ENCODE measurements at places on chromosomes 3 and 15.

GRCh38 chr3:121748680-121749275 lies 763 bp downstream of the GOLGB1 start:
- DNase-seq, result no peak

- no peak for DNase-seq
These were observed 114.5 kb downstream of the SUCNR1 start for GRCh38 chr3:151987893-151988292.

DNA sequence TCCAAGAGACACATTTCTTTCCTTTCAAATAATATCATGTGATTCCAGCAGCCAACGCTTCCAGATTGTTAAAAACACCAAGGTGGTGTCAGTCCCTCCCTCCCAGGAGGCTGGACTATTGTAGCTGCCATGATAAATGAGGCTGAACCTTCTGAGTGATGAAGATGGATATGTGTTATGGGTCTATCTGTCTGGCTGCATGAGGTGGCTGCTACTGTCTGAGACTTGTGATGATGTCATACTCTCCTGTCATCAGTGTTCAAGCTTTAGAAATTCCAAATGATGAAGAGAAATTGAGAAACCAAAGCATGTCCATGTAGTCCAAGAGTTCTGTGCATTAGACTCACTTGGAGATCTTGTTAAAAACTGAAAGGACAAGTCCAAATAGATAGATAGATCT lies 683.0 kb downstream of the NTRK3 start:
- DNase-seq, result no peak

DNA sequence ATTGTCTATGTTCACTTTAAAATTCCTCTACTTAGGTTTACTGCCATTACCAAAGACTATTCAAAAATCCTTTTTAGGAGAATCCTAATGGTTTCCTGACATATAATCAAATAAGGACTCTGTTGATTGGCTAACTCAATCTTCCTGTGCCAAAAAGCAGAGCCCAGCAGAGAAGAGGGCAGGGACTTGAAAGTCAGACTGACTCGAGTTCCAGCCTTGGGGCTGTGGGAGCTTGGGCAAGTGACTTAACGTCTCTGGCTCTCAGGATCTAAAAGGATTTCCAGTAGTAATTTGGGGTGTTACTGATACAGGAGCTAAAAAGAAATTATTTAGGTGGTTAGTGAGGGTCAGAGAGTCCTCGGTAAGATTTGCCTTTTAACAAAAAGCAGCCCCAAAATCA lies 10.9 kb downstream of the CCR5 start:
- no peak for DNase-seq

DNA sequence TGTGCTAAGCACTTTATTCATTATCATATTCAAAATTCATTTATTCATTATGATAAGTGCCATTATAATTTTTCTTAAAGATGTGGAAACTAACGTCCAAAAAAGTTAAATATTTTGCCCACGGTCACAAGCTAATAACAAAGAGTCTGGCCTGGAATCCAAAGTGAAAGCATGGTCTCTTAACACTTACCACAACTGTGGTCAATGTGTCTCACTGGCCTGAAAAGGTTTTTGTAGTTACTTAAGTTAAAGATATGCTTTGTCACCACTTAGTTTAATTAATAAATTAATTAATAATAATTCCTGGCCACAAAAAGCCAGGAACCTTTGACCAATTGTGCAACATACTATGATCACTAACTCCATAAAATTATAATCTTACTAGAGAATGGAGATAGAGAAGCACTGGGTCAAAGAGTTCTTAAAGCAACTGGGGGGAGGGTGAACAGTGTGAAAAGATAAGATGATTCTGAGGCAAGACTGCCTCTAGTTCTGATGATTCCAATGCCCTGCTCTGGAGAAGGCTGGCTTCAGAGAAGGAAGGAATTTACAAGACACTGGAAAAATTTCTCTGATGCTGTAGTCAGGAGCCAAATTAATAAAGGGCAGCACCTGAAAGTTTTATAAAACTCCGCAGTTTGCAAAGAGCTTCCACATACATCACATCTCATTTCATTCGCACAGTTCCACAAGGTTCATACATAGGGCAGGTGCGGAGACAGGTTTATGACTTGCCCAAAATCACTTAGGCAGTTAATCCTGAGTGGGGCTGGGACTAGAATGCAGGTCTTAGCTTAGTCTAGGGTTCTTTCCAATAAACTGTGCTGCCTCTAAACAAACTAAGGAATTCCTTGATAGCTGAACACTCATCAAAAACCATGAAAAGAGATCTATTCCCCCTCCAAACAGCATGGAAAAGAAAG lies 32.5 kb downstream of the NPTN start:
- no peak for DNase-seq

GRCh38 chr3:97686258-97686657 lies 78.3 kb upstream of the ARL6 start:
- DNase-seq, result no peak

- peak; percentile 44 for DNase-seq
These were observed 36.6 kb upstream of the CD47 start for GRCh38 chr3:108127301-108127988.

- DNase-seq, result no peak
These were observed 77.5 kb upstream of the LINGO1 start for GRCh38 chr15:77710206-77710605.

DNA sequence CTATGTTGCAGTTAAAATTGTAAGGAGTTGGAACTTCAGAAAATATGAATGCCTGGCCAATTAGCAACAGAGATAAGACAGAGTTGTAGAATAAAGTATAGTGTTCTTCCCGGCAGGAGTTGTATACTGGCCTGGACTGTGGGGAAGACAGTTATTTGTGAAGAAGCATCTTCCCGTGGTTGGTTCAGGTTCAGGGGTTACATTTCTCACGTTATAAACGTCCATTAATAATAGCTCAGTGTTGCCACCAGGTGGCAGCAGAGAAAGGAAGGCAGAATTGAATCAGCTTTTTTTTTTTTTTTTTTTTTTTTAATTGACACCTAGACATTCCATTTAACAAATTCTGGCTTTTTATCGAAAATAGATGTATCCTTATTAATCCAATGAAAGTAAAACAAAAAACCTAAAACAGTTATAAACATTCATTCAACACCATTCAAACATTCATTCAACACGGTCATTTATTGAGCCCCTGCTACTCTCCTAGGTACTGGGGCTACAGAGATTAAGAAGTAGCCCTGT lies 66.4 kb upstream of the NR2E3 start:
- DNase-seq, result peak; percentile 63

- DNase-seq, result no peak
These were observed 61.4 kb downstream of the ARNT2 start for GRCh38 chr15:80465626-80466005.

DNA sequence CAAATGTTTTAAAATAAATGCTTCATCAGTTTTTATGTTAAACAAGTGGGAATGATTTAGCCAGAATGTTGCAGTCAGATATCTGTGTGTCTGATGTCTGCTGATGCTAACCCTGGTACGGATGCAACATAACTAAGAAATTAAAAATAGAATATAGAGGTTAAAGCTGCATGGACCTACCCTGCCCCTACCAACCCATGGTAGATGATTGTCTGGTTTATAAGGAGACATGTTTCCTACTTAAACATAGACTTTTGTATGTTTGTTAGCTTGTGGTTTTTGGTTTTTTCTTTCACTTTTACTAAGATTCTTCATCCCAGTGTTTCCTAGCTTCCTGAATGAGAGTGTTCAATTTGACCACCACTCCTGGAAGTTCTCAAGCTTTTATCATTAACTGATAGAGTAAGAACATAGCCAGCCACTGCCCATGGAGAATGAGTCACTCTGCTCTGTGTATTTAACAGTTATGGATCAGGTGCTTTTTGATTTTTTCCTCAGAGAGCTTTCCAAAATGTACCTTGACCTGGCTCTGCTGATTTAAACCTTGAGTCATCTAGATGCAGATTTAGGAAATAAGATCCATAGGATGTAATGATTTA lies 70.7 kb upstream of the VEPH1 start:
- DNase-seq, result no peak

Data from activated naive CD4-positive, alpha-beta T cell treated with anti-CD3 and anti-CD28 coated beads, Interleukin-2, amount 50 U/mL, for 16 hours (primary cell).